ENCODE measurements at places on chromosomes 1 and 21. TPM values are rescaled to one million over a fixed set of nuclear protein-coding genes. Genes with fewer than 3 reads are reported as not detected.

Gene GPR89A
- 22.1 TPM for total RNA-seq

Gene S100A7
- total RNA-seq: not detected

Gene PCSK9
- 1.0 TPM for total RNA-seq

Gene SELP
- total RNA-seq: not detected

Gene RIT1
- total RNA-seq: 25.2 TPM

Gene PRAMEF8
- not detected for total RNA-seq

Gene OPRD1
- total RNA-seq: not detected

Gene GSTM1
- total RNA-seq: not detected

Gene HTR6
- total RNA-seq: not detected

Gene LRRC40
- total RNA-seq: 16.5 TPM

Gene MXRA8
- total RNA-seq: 397 TPM

Gene IQGAP3
- 1.3 TPM for total RNA-seq

All from fibroblast of lung (primary cell).